ENCODE measurements at places on chromosomes 12 and 14. TPM values are rescaled to one million over a fixed set of nuclear protein-coding genes. Genes with fewer than 3 reads are reported as not detected.
A peak's percentile ranks its signal among the peaks of the same experiment; 100 is the strongest.

DNA sequence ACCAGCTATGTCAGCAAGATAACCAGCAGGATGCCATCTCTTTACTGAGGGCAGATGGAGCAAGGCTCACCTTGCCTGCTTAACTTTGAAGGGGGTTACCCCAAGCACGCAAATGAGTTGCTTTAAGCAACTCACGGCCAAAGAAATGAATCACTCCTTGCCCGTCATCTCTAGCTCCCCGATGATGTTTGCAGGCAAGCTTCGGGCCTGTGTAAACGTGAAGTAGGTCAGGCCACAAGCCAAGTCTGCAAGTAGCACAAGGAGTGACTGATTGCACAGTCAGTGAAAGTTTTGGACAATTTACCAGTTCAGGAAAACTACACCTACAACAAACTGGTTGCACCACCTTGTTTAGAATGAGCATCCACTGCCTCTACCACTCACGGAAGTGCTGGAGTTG, 699.7 kb upstream of the TBX3 start:
- DNase-seq, result no peak

DNA sequence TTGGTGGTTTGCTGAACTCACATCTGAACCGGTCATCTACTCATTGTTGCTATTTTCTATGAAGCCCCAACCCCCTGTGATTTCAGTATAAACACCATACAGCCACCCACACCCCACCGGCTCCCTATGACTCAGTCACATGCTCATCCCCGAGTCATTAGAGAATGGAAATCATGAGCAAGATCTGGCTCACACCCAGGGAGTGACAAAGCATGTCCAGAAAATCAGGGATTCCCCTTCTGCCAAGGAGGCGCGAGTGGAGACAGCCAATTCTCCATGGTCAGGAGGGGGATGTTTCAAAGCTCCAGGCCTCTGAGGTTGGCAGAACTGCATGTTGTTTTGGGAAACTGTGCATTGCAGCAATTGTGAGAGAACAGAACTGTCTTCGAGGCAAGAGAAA, 657.5 kb upstream of the TBX3 start:
- DNase-seq, result peak; percentile 53

DNA sequence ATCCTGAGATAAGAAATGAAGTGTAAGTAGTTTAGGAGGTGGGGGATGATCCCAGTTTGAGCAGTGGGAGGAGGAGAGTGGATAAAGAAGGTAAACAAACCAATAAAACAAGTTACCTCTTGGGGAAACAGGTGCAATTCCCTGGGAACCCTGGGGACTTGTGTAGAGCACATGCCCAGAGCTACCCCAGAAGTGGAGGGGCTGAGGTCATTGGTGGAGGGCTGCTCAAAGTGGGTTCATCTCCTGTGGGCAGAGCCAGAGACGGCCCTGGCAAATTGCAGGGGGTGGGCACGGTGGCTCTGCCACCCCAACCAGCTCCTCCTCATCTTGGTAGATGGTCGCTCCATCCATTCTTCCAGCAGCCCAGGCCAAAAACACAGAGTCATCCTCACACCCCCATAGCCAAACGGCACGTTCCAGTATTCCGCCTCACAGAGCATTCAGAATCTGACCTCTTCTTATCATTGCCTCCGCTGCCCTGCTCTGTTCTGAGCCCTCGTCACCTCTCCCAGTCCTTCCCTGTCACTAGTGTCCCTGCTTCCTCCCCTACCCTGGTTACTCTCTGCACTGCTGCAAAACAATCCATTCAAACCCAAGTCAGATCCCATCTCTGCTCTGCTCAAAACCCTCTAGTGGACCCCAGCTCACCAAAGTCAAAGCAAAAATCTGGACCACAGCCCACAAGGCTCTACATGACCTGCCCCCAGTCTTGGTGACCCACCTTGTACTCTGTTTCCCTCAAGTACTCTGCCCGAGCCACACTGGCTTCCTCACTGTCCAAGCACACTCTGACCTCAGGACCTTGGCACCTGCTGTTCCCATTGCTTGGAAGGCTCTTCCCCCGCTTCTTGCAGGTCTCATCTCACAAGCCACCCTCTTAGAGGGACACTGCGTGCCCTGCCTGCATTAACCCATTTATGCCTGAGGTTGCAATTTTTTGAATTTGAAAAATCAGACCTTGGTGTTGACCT, 5.5 kb downstream of the CYP46A1 start:
- DNase-seq, result no peak

GRCh38 chr12:30696103-30696408, 387 bp upstream of the IPO8 start:
- no peak for DNase-seq

GRCh38 chr14:96249029-96249428, 7.0 kb upstream of the BDKRB1 start:
- DNase-seq, result no peak

GRCh38 chr14:24381363-24382063, 13.5 kb downstream of the NFATC4 start:
- DNase-seq, result no peak

DNA sequence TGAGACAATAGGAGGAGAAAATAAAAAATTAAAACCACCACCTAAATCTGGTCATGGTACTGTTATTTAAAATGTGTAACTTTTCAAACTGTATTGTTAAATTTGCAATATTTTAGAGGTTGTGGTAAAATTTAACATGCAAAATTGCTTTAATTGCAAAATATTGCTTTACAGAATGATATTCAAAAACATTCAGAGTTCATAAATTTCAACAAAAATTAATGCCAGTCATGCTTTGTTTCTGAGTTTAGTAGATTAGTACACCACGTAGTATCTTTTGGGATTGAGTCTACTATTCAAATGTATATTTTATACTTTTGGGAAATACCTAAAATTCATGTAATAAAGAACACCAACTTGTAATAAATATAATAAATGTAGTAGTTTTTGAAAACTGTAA, 18.3 kb downstream of the ETFRF1 start:
- no peak for DNase-seq

DNA sequence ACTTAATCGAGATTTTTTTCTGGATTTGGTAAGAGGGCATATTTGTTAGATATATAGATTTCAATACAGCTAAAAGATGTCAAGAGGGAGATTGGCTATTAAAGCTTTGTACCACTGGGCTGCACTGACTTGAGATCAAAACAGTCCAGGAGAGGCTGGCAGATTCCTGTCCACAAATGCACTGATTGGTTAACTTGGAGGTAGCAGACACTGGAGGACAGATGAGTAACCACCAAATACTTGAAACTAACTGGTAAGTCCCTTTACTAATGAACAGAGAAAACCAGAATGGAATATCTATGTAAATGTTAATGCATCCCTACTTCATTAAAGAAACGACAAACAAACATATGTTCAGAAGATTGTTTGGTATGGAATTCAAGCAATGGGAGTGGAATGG, 416.6 kb downstream of the LRIG3 start:
- no peak for DNase-seq

DNA sequence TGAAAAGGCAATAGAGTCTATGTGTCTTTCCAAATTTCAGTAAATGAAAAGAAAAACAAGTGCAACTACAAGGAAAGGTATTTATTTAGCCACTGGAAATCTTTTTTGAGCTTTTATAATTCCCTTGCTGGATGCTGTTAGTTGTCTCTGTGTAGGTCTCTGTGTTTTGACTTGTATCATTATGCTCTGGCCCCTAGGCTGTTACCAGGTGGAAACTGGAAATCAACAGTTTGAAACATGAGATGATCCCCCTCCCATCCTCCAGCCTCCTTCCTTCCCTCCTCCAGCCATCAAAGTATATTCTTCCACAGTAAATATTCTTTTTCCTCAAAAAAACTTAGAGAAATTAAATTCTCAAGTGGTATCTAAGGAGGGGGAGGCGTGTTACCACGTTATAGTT, 934 bp upstream of the DCN start:
- DNase-seq, result no peak

DNA sequence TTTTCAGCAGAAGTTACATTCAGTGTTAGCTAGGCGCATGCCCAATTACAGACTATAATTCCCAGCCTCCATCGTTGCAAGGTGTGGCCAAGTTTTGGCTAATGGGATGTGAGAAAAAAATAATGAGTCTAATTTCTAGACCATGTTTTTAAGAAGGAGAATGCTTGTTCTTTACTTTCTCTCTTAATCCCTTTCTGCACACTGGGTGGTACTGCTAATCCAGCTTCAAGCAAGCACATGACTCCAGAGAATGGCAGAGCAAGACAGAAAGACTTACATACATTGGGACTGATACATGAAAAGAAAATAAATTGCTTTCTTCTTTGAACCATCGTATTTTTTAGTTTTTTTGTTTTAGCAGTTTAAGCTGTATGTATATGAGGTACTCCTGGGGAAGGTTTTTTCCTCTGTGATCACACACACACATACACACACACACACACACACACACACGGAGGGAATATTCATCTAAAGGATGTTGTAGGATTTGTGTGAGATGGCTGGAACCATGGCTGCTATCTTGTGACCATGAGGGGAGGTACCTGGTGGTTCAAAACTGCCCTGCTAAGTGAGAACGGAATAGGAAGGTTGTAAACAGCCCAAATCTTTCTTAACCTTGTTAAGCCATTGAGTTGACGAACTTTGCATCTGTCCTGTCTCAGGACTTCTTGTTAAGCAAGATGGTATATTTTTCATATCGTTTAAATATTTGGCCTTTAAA, 34.3 kb upstream of the LTA4H start:
- DNase-seq, result no peak

DNA sequence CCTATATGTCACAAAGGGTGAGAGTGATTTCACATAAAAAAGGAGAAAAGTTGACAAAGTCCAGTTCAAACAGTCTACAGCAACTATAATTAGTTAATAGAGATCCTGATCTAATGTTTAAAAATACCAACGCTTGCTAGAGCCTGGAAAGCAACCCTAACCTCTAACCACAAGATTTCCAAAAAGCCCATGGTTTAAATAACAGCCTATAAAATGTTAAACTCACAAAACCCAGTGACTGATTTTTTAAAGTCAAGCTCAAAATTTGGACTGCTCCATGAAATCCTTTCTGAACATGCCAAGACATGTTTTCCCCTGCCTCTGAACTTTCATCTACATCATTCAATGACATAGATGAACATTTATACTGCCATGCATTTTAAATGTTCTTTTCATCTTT, 81.6 kb downstream of the PLEKHG7 start:
- no peak for DNase-seq

DNA sequence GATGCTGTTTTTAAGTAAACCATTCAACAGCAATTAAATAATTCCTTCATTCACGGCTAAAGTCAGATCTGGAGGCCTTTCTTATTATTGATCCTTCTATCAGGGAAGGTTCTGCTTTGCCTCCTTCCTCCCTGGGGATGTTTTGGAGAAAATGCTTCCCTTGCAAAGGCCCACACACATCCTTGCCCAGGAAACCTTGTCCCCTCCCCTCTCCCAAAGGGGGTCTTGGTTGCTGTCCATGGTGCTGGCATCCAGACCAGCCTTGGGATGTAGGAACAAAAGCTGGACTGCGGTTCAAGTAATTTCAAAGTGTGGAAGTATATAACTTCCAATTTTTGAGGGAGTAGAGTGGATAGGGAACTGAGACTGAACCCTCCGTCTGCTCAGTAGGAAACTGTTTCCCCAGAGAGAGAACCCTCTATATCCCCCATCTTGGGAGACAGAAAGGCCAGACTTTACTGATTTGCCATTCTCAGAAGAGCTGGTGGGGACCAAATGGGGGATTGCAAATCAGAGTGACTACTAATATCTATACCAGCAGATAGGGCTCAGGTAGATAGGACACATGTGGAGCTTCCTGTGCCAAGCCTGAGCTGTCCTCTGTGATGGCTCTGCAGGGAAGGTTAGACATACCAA, 5.6 kb downstream of the MARCHF9 start:
- DNase-seq, result no peak

The DCN gene
- total RNA-seq, result 716 TPM

The HOXC12 gene
- total RNA-seq, result not detected

The CCDC184 gene
- 1.0 TPM for total RNA-seq

The RNASE4 gene
- 9.0 TPM for total RNA-seq

The AVPR1A gene
- 1.3 TPM for total RNA-seq

The MARK3 gene
- 103 TPM for total RNA-seq

The RBM19 gene
- 18.9 TPM for total RNA-seq

The AKAP3 gene
- 2.7 TPM for total RNA-seq

The ACADS gene
- 93.8 TPM for total RNA-seq

Data from left ventricle myocardium inferior (tissue), 1 donor.